ENCODE measurements at places on chromosomes 6 and 20.

DNA sequence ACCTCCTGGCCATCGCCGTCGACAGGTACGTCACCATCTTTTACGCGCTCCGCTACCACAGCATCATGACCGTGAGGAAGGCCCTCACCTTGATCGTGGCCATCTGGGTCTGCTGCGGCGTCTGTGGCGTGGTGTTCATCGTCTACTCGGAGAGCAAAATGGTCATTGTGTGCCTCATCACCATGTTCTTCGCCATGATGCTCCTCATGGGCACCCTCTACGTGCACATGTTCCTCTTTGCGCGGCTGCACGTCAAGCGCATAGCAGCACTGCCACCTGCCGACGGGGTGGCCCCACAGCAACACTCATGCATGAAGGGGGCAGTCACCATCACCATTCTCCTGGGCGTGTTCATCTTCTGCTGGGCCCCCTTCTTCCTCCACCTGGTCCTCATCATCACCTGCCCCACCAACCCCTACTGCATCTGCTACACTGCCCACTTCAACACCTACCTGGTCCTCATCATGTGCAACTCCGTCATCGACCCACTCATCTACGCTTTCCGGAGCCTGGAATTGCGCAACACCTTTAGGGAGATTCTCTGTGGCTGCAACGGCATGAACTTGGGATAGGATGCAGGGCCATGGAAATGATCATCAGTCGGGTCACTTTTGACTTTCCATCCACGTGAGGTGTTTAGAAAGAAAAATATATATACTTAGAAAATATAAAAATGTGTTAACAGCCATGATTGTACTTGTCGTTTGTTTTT, 868 bp downstream of the MC3R start:
- DNase-seq = no peak

DNA sequence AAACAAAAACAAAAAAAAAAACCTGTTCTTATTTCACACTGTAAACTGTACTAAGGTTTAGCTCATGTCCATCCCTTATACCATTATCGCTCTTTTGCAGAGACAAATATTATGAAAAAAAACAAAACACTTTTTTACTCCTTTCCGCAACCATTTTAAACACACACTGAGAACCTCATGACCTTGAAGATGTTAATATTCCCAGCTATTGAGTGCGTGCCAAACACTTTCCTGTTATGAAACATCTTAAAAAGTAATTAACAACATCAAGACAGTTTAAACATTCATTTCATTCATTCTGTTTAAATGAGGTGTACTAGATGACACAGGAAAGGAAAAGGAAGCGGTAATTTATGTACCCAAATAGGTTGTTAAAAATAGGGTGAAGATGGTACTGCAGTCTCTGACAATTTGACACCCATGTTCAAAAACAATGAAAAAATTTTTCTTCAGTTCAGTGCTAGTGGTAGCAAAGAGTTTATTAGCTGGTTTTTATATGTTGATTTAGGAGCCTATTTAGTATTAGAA, 3.9 kb upstream of the ARHGAP18 start:
- DNase-seq = no peak

GRCh38 chr6:12476484-12476883, 186.3 kb downstream of the EDN1 start:
- no peak for DNase-seq

- no peak for DNase-seq
Measured at GRCh38 chr6:149459761-149460160, 25.1 kb downstream of the ZC3H12D start.

- no peak for DNase-seq
Measured at GRCh38 chr6:163300838-163301237, 113.7 kb upstream of the QKI start.

DNA sequence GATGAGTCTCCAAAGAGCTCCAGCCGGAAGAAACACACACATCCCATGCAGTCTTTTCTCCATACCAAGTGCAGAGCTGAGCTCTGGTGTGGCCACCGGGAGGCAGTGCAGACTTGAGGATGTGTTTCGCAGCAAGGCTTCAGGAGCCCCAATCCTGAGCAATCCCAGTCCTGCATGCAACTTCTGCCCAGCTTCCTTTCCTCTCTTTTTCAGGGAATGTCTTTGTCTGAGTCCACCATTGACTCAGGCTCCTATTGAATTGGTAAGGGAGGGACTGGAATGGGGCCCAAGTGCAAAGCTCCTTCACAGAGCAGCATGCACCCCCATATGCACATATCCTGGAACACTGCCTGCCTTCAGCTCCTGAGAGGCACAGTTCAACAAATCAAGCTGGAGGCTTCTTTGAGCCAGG, 50.5 kb upstream of the ASIP start:
- DNase-seq = no peak

DNA sequence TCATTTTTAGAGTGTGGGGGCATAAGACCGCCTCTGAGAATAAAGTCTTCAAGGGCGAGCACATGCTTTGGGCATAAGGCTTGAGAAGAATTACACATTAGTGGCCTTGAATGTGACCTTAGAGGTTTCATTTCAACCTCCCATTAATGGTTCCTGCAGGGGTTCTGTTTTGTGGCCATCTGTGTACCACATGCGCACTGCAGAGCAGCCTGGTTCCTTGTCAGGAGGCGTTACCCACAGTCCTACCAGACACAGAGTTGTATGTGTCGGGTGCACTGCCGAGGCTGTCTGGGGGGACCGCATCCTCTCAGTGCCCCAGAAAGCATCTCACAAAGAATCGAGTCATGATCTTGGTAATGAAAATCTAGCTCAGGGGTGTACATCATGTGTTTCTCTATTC, 115.7 kb downstream of the B3GAT2 start:
- DNase-seq = no peak

- no peak for DNase-seq
Measured at GRCh38 chr6:63418741-63419140, 99.0 kb upstream of the LGSN start.

DNA sequence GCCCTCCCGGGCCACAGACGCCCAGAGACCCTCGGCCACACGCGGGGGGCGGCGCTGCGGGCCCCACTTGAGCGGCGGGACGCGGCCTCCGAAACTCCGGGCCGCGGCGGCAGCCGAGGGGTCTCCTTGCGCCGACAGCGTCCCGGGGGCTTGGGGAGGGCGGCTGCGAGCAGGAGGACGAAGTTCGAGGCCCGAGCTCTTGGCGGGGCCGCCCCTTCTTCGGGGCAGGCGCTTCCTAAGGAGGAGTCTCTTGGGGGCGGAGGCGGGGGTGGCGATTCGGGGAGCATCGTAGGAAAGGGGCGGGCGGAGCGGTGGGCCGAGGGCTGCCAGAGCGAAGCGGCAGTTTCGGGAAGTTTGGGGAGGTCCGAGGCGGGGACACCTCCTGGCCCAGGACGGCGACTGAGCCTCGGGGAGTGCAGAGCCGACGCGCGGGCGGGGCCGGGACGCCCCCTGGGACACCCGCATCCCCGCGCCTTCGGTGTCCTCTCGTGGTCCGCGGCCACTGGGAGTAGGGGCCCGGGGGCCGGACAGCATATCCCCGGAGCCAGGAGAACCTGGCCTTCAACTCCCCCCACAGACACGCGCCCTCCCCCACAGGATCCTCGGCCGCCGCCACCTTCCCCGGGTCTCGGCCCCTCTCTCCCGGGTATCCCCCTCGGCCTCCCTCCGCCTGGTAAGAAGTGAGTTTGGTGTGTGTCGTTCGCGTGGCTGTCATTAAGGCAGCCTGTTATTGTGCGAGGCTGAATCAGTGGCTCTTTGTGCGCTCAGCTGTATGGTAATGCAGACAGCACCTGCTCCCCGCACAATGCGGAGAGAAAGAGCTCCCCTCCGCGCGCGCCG, 613 bp upstream of the DLL1 start:
- no peak for DNase-seq

DNA sequence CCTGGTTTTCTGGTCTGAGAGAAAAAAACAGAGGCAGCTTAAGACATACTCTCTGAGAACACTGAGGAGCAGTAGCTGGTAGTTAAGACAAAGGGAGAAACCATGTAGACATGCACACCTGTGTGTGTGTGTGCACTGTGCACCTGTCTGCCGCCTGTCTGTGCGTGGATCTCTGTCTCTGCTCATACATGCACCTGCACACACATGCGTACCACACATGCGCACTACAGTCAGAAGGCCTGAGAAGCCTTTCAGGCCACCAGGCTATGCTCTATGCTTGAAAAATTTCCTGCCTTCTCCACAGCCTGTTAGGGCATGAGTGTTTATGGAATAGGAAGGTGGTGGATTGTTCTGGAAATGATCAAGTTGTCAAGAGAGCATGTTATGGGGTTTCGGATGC, 103.5 kb downstream of the CDH4 start:
- DNase-seq = no peak

GRCh38 chr6:156279261-156279969, 497.8 kb upstream of the ARID1B start:
- peak; percentile 28 for DNase-seq

DNA sequence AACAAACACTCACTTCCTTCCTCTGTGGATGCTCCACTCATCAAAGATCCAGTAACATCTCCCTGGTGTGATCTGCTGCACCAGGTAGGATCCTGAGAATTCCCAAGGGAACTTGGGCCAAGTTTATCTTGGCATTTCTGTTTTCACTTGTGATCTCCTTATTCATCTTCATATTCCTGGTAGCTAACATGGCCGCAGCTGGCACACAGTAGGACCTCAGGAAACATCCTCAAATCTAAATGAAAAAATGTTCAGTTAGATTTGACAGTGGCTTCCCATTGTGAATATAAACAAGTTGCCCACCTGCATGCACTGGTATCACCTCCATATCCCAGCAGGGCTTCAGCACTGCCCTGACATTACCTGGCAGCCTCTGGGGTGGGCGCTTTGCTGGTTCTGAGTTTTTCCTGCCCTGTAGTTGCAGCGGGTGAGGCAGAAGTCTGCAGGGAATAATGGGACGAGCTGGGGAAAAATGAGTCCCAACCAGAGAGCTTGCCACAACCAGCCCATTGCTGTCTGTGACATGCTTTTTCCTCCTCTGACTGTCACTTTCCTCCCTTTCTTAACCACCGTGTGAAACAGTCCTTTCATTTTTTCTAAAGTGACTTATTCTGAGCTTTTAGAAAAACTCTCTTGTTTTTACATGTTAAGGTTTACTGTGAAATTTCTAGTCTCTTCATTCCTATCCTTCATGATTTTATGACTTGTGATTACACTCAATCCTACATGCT, 9.4 kb upstream of the DSTN start:
- DNase-seq = no peak

DNA sequence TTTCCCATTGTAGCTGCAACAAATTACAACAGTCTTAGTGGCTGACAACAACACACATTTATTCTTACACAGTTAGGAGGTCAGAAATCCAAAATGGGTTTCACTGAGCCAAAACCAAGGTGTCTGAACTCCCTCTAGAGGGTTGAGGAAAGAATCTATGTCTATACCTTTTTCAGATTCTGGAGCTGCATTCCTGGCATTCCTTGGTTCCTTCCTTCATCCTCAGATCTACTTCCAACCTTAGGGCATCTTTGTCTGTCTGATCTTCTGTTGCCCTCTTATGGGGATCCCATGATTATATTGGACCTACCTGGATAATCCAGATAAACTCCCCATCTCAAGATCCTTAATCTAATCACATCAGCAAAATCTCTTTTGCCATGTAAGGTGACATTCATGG, 540.9 kb upstream of the MAP3K7 start:
- DNase-seq = no peak

DNA sequence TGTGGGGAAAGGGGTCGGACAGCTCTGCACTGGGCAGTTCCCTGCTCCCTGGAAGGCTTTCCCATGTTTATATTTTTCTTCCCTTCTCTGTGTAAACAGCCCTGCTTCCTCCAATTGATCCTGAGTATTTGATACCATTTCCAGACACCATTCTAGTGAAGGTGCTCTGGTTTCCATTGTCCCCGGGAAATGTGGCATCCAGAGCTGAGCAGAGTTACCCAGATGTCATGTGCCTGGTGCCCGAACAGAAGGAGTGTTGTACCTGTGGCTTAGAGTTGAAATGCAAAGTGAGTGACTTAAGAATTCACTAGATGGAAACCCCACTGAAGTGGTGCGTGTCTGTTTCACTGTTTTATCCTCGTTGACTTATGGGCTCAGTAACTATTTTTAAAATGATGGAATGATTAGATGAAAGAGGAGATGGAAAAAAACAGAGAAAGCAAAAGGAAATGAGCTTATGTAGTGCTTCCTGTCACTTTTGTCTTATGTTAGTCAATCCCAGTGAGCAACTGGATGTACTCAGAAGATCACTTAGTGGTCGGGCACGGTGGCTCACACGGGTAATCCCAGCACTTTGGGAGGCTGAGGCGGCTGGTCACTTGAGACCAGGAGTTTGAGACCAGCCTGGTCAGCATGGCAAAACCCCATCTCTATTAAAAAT, 83.8 kb downstream of the SASH1 start:
- no peak for DNase-seq

DNA sequence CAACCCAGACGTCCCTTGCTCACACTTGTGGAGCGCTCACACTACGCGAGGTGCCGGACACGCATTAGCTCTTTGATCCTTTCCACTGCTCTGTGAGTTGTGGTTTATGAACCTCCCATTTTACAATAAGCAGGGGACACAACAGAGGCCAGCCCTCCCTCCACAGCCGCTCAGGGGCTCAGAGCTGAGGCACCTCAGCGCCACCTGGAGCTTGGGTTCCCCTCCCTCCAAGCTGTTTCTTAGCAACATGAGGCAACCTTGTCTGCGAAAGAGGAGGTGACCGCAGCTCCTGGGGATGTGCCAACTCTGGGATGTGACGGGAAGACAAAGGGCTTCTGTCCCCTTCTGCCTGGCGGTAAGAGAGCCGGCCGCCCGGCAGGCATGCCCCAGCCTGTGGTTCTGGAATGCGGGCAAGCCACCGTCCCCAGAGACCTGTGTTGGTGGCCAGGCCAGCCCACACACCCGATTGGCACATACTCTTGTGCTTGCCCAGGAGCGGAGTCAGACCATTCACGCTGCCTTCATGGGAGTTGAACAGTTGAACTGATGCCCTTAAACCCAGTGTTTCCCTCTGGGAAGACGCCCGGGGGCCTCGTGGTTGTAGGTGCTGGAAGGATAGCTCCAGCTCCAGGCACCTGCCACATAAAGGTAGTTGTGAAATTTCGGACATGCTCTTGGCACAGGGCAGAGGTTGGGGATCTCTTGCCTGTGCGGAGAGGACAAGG, 44.5 kb downstream of the RBM38 start:
- no peak for DNase-seq

DNA sequence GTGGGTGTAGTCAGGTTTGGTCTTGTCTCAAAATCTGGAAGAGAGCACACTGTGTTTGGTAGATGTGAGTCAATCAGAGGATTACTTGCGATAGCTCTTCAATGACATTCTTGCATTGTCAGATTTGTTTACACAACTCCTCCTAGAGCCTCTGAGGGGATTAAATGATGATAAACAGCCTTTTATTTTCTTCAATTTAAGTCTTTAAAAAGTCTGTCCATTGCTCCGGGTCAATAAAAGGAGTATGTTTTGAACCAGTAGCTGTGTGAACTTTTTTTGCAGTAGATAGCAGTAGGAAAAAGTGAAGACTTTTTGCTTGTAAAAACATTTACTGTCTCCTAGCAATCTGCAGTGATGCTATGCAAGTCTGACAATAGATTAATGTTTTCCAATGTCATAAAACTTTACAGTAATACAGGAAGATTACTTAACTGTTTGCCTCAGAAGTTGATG, 49.9 kb downstream of the GJA1 start:
- DNase-seq = no peak

DNA sequence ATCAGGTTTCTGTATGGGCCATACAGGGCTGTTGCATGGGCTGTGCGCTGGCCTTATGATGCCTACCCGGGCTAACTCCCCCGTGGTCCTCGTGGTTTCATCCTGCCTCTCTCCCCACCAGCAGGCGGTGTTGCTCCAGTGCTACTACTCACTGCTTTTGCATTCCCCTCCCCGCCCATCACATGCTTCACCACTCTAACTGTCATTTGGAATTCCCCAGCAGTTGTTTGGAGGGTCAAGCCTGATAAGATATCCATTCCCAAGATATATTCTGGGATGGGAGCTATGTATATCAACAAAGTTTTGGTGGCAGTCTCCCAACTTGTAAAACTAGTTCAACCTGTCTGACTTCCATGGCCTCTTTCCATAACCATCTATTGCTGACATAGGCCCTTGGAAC, 233.2 kb upstream of the SOX4 start:
- DNase-seq = no peak

All from GM12878 (cell line).